ENCODE measurements at places on chromosomes 3 and 15.

DNA sequence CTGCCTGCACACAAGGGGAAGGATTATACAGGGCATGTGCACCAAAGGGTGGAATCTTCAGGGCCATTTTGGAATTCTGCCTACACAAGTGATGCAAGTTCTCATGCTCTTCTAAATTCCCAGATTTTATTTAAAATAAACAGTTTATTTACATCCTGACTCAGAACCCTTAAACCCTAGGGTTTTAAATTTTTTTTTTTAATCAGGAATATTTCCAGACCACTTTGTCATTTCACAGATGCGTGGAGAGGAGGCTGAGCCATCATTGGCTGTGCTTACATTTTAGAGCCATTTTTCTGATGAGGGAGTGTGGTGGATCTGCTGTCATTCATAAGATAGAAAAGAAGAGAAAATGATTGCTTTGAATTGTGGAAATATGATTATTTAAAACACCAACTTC is 65.2 kb upstream of the MNS1 start:
- no peak for DNase-seq

DNA sequence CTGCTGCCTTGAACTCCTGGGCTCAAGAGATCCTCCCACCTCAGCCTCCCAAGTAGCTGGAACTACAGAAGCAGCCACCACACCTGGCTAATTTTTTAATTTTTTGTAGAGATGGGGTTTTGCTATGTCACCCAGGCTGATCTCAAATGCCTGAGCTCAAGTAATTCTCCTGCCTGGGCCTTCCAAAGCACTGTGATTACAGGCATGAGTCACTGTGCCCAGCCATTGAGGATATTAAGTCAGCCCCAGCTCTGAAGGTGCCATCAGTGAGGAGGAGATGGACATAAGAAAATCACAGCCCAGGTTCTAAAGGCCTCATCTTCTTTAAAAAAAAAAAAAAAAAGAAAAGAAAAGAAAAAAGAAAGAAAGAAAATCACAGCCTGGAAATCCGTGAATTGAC is 26.6 kb upstream of the PSTPIP1 start:
- no peak for DNase-seq

DNA sequence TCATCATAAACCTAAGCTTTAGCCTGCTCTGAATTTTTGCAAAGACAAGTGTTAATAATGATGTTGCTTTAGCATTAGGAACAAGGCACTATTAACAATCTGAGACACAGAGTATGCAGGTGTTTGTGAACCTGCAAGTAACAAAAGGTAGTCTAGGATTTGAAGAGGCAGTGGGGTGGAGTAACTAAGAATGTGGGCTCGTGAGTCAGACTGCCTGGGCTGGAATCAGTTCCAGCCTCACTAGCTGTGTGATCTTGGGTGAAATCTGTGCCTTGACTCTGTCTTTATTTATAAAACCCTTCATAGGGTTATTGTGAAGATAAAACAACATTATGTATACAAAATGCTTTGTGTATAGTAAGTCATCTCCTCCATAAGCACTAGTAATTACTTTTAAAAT is 610.6 kb upstream of the CFAP20DC start:
- DNase-seq: no peak

- DNase-seq: no peak
These were observed 26.5 kb upstream of the UTS2B start for GRCh38 chr3:191356631-191357439.

- no peak for DNase-seq
These were observed 23.4 kb upstream of the AQP9 start for GRCh38 chr15:58114812-58115211.

DNA sequence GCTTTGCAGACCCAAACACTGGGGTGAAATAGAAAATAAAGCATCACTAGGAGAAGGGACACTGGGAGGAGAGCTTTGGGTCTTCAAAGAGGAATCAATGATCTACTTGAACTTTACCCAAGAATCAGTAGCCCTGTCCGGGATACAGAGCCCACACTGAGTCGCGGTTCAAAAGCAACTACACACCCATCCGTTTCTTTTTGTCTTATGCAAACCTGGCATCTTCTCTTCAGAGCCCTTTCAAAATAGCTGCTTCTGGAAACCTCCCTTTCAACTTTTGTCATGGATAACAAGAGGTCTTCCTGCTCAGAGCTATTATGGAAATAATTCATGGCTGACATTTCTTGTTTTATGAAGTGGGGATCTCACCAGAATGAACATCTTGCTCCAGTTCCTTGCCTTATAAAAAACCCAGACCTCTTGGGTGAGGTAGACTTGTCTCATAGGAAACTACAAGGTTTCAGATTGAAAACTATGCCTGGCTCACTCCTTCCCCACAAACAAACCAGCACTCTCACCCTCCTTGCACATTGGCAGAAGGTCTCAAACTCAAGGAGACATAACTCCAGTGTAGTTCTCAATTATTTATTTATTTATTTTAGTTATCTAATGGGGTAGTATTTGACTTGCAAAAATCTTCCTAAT is 115.1 kb upstream of the ARHGEF3 start:
- no peak for DNase-seq

- DNase-seq: no peak
These were observed 84.2 kb upstream of the ZNF280D start for GRCh38 chr15:56817321-56818080.

DNA sequence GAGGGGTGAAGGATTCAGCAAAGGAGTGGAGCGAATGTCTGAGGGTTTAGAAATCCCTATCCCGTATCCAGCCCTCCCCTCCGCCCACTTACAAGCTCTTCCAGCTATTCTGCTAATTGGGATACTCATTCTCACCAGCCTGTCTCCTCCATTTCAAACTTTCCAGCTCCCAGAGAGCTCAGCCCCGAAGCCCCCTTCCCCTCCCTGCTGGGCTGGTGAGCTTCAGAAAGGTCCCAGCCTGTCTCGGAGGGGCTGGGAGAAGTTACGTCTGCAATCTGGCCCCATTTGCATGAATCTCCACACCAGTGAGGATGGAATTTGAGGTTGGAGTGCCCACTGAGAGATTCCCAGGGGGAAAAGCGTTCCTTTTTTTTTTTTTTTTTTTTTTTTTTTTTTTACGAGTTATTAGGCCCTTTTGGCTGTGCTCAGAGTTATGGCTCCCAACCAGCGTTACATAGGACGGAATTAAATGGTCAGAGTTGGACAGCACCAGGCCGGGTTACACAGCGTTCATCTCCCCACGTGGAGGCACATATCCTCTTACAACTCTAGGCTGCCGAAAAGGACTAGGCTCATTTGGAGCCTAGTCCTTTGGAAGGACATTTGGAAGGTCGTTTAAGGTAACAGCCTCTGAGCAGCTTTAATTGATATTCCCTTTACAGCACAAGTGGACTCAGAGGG is 34.6 kb downstream of the FGD5 start:
- no peak for DNase-seq

All from GF-D8 (cell line).